Aorta (tissue), 5 donors: ENCODE measurements at places on chromosomes 5 and 9. TPM values are rescaled to one million over a fixed set of nuclear protein-coding genes. Genes with fewer than 3 reads are reported as not detected.

DNA sequence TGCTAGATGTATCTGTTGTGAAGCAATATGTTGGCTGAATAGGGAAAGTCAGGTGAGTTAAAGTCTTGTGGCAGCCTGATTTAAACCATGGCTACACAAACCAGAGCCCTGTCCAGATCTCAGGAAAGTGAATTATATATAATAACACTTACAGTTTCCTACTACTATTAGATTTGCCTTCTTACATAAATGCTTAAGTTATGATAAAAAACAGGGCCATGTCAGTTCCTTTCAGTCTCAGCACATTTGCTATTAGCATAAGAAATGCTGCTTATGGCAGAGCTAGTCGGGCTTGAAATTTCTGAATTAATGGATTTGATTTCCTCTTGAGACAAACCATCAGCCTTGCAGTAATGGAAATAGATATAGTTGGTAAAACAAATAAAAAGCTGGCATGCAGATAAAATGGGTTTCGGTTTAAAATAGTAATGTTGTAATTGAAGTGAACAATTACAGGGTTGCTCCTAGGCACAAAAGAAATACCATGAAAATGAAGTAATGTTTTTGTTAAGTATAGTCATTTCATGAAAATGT lies 664.2 kb upstream of the ZNF608 start:
- H3K4me3 ChIP-seq, result no peak overlapping the region
- no peaks in the 10 kb centered on the region for H3K36me3 ChIP-seq
- no peak overlapping the region for H3K27ac ChIP-seq
- peaks cover 17% of the 10 kb centered on the region for H3K4me1 ChIP-seq
- no peaks in the 10 kb centered on the region for H3K27me3 ChIP-seq

DNA sequence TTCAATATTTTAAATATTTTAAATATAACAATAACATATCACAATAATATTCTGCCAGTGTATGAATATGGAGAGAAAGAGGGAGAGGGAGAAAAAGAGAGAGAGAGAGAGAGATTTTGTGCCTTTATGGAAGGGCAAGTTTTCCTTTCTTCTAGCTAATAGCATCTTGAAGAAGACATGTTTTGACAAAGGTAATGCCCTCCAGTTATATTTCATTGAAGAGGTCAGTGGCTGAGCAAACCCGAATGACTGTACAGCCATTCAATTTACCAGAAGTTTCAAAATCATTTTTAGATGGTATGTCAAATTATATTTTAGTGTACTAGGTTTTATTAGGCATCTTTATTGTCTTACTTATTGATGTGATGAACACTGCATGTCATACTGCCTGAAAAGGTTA lies 139.3 kb downstream of the EMB start:
- H3K27ac ChIP-seq, result no peak overlapping the region
- H3K36me3 ChIP-seq, result no peaks in the 10 kb centered on the region
- H3K4me3 ChIP-seq, result no peak overlapping the region
- no peaks in the 10 kb centered on the region for H3K4me1 ChIP-seq
- DNase-seq, result no peak

DNA sequence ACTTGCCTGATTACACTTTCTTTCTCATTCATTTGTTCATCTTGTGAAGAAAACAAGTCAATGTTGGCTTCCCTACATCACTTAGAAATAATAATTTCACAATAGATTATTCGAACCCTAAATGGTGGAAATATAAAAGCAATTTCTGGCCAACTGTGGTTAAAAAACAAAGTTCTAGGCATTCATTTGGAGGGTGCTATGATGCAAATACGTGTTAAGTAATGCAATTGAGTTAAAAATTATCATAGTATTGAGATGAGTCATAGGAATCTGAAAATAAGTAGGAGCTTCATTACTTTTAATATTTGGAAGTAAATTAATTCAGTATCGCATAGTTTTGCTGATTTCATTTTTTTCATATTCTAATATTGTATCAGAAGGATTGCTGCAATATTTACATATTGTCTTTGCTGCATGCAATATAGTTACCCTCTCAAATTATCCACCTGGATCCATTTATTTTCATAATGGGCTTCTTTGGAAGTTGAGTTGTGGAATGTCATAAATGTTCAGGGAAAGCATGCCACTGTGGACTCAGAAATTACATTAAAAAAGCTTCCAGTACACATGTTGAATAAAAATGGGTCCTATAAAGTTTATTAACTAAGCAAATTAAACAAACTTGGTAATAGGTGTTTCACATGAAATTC lies 647.7 kb upstream of the WWC1 start:
- H3K27ac ChIP-seq, result no peak overlapping the region
- no peaks in the 10 kb centered on the region for H3K36me3 ChIP-seq
- no peaks in the 10 kb centered on the region for H3K27me3 ChIP-seq
- no peak overlapping the region for H3K4me3 ChIP-seq
- no peak for DNase-seq

GRCh38 chr5:113480243-113480642 lies 8.0 kb downstream of the MCC start:
- H3K27me3 ChIP-seq, result no peaks in the 10 kb centered on the region
- H3K36me3 ChIP-seq, result no peaks in the 10 kb centered on the region
- H3K4me1 ChIP-seq, result no peaks in the 10 kb centered on the region
- no peak for DNase-seq

DNA sequence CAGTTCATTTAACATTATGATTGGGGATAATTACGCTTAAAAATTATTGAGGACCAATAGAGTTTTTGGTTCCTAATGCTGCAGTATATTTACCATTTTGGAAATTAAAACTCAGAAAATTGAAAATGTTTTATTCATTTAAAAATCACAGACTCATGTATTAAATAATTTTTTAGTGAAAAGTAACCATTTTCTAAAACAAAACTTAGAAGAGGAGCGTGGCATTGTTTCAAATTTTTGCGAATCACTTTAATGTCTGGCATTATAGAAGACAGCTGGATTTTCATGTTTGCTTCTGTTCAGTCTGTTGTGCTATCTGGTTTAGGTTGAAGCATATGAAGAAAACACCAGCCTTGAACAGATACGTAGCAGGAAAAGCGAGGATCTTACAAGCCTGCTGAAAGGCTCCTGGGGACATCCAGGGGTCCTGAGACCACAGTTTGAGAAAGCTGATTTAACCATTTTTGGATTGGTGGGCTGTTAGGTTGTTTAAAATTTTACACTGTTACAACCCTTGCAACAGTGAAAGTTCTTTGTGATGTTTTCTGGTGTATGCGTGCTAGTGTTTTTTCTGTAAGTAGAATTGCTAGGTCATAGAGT lies 1.6 kb downstream of the ZFYVE16 start:
- H3K4me3 ChIP-seq, result no peak overlapping the region
- no peaks in the 10 kb centered on the region for H3K27me3 ChIP-seq
- no peak overlapping the region for H3K27ac ChIP-seq
- no peaks in the 10 kb centered on the region for H3K36me3 ChIP-seq
- DNase-seq, result no peak

- no peak overlapping the region for H3K4me3 ChIP-seq
- no peaks in the 10 kb centered on the region for H3K27me3 ChIP-seq
- H3K36me3 ChIP-seq, result no peaks in the 10 kb centered on the region
- no peak overlapping the region for H3K27ac ChIP-seq
- no peak for DNase-seq
- H3K4me1 ChIP-seq, result no peaks in the 10 kb centered on the region
These were observed 72.9 kb downstream of the ARHGEF37 start for GRCh38 chr5:149654231-149654630.

DNA sequence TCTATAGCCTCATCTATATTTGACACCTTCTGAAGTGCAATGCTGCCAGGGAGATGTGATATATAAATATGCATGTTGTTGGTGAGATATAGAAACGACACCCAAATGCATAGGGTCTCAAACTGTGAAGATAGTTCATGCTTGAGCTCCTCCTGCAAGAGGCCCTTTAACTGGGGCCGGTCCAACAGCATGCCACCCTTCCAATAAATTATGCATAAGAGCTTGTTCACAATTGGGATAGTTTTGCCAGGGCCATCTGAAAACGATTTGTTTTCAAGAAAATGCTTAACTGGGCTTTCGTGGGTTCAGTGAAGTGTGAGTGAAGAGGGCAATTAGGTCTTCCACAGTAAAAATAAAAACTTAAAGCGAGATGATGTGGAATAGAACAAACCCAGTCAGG lies 424.2 kb upstream of the WWC1 start:
- no peaks in the 10 kb centered on the region for H3K27me3 ChIP-seq
- no peak overlapping the region for H3K27ac ChIP-seq
- DNase-seq, result no peak
- no peaks in the 10 kb centered on the region for H3K4me1 ChIP-seq
- no peak overlapping the region for H3K4me3 ChIP-seq

PPP2R2B gene
- 27.3 TPM for total RNA-seq

PCDHA4 gene
- total RNA-seq, result 0.90 TPM

PDE4D gene
- total RNA-seq, result 60.0 TPM

TEK gene
- 18.2 TPM for total RNA-seq
